ENCODE measurements at places on chromosomes 5 and 9.

DNA sequence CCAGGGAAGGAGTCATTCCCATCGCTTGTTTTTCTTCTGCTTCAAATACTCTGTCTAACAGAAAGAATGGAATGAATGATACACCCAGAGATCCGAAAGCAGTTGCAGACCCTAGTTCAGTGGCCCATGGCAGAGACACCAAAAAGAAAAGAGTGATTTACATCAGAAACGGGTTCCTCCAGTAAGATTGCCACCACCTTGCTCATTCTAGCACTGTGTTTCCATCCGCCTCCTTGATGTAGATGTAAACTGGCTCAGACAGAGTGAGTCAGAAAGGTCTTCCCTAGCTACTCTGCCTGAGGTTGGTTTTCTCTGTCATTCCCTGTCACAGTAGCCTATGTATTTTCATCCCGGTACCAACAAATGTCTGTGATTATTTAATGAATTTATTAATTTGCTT lies 15.9 kb upstream of the CLINT1 start:
- no peak for DNase-seq

GRCh38 chr5:9657819-9658218 lies 27.7 kb upstream of the TAS2R1 start:
- no peak for DNase-seq

DNA sequence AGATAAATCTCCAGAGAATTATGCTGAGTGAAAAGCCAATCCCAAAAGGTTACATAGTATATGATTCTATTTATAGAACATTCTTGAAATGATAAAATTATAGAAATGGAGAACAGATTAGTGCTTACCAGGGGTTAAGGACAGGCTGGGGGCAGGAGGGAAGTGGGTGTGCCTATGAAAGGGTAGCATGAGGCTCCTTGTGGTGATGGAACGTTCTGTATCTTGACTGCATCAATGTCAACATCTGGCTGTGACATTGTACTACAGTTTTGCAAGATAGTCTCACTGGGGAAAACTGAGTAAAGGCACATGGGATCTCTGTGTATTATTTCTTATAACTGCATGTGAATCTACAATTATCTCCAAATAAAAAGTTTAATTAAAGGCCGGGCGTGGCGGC lies 22.3 kb downstream of the ORM2 start:
- DNase-seq = no peak

GRCh38 chr9:113228130-113228665 lies 6.9 kb downstream of the SLC31A1 start:
- DNase-seq = no peak

DNA sequence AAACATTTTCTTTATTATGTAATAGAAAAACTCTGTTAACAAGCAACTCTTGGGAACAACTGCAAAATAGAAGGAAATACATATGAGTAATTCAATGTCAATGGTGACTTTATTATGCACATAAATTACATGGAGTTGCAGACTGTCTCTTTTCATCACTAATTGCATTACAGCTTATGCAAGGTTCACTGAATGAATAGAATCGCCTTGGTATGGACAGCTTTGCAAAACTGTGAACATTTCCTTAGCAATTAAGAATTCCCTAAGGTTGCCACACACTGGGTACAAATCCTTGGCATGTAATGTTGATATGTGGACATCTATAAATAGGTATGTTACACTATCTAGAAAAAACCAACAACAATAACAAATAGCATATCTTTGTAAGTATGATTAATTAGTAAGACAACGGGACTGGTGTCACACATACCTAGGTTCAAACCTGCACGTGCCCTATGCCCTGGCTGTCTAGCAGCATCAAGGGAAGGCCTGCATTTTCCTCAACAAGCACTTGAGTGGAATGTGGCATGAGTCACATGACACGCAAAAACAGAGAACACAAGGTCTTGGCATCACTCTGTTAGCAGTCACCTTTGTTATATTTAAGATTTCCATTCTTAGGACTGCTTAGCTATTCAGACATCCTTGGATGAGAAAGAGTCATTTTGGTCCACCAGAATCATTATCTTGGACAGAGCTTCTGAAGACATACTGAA lies 263.9 kb downstream of the CTNND2 start:
- DNase-seq = no peak

GRCh38 chr9:136219276-136219675 lies 14.3 kb upstream of the LHX3 start:
- DNase-seq = peak; percentile 17

DNA sequence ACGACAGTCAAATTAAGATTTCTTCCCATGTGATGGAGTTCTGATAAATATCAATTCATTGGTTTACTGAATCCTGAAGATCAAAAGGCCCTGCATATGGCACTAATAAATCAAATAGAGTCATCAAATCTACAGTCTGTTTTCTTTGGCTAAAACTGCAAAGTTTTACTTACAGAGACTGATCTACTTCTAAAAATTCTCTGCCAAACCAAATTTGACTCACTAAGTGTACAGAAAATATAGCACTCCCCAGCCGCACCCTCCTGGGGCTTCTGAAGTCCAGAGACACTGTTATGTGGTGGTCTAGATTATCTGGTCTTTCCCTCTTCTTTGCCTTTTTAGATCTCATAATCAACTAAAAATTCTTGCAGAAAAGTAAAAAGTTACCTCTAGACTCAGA lies 237.7 kb downstream of the MLLT3 start:
- DNase-seq = no peak

DNA sequence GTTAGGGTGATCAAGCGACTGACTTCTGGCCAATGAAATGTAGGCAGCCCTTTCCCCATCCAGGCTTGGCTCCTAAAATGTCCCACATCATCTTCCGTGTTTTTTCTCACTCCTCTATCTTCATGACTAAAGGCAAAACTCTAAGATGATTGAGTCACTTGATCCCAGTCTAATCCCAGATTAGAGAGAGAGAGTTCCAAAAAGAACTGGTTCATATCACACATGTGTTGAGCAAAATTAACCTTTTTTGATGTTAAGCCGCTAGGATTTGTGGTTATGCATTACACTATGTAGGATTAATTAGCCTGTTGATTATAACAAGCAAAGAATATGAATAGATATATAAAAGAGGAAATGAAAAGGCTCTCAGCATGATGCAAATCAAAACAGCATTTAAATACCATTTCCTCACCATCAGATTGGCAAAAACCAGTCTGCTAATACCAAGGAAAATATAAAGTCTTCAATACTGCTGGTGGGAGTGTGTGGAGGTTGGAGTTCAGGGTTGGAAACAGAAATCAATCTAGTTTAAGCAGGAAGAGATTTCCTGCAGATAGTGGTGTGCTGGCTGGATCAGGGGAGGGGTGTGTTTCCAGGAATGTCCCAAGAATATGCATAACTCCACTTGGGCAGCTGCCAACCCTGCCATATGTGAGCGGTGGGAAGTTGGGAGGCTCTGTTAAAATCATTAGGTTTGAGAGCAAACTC lies 187.6 kb upstream of the S1PR3 start:
- no peak for DNase-seq

- DNase-seq = no peak
Measured at GRCh38 chr9:27527702-27528075, 1.9 kb downstream of the MOB3B start.

- DNase-seq = no peak
Measured at GRCh38 chr5:129499208-129499852, 39.2 kb downstream of the ADAMTS19 start.

- DNase-seq = no peak
Measured at GRCh38 chr5:153318556-153318955, 171.9 kb upstream of the GRIA1 start.

DNA sequence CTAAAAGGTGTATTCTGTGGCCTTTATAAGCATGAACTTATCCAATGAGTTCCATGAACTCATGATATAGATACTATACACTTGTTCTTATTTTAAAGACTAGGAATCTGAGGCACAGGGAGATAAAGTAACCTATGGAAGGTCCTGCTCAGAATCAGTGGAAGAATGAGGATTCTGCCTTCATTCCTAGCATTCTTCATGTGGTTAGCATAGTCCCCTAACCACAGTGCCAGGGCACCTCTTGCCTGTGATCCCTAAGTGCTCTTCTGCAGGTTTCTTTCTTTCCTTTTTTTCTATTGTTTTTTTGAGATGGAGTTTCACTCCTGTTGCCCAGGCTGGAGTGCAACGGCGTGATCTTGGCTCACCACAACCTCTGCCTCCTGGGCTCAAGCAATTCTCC lies 174.1 kb downstream of the C9orf152 start:
- DNase-seq = no peak

- DNase-seq = no peak
Measured at GRCh38 chr9:8287501-8287900, 487.9 kb upstream of the DMAC1 start.

DNA sequence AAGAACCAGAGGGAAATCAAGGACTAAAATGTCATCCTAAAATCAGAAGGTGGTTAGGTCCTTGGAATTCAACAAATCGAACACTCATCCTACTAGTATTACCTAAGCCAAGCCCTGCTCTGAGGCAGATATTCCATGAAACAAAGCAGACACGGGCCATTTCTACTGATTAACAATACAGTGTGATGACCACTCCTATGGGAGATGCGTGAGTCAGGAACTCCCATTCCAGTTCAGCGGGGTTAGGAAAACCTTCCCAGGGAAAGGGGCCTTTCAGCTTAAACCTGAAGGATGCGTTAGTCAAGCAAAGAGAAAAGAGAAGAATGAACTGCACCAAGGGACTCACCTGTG lies 117.8 kb upstream of the LHFPL2 start:
- no peak for DNase-seq

All from AG09309 (cell line).